GM23248 (cell line): ENCODE measurements at places on chromosomes 12 and 14.
A peak's percentile ranks its signal among the peaks of the same experiment; 100 is the strongest.

DNA sequence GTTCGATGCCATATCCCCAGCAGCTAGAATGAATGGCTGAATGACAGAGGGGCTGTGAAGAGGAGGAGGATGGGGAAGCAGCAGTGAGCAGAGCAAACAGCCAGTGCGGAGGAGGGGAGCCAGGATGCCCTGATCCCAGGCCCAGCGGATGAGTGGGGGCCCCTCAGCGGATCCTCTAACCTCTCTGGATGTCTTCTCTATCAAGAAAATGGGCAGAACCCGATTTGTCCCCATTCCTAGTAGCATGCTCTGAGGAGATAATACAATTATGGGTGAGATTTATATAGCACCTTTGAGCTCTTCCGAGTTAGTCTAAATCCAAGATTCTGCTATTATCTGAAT lies 30.0 kb upstream of the RPLP0 start:
- DNase-seq = no peak

DNA sequence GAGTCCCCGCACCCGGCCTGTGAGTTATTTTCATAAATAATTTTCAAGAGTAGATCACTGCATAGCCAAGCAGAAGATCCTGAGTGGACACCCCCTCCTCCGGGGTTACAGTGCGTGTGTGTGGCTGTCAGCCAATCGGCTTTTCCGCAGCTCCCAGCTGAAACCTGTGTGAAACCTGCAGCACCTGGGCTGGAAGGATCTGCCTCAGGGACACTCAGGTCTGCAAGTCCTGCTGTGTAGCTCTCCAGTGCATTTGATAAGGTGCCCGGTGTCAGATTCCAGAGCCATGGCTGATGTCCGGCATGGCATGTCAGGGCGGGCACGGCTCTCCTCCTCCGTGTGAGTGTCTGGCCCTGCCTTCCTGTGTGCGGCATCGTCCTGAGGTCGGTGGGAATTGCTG lies 124.8 kb downstream of the GLT1D1 start:
- no peak for DNase-seq

GRCh38 chr12:127054531-127054930 lies 1212.4 kb upstream of the TMEM132C start:
- peak; percentile 52 for DNase-seq

DNA sequence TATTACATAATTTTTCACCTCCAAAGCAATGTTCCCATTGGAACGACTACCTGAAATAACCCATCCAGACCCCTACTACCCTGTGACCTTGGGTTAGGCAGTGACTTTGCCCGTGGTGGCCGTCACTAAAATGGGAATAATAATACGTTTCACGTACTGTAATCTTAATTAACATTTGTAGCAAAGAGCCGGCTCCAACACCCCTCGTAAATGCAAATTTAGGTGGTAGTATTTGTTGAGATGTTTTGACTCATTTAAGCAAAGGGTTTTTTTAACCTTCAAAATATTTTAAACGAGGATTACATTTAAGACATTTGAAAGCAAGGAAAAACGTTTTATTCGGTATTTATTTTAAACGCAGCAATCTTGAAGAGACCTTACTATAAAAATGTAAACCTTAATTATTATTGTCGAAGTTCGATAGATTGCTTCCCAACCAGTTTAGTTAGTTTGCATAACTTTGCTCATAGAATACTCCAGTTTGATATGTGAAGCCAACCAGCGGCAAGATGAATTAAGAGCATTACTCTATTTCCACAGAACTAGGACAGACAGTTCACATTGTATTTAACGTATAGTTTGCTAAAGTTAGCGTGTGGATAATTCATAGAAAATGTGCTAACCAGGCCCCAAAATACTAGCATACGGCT lies 1.4 kb upstream of the ARID2 start:
- DNase-seq = peak; percentile 58

- peak; percentile 76 for DNase-seq
These were observed 75.5 kb upstream of the RERGL start for GRCh38 chr12:18165422-18165871.

DNA sequence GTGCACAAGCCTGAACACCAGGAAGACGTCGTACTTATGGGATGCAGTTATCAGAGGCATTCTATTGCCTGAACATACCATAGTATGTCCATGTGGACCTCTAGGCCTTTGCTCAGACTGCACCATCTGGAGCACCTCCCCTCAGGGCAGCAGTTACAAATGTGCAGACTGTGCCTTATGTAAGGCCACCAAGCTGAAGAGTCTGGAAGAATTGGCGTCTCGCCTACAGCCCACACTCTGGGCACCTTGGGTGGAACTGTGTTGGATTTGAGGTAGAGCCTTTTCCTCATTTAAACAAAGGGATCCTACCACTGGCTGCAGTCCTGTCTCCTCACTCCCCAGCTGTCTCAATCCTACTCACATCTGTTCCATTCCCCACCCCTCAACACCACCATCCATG lies 204.3 kb upstream of the FRMD6 start:
- DNase-seq = no peak

DNA sequence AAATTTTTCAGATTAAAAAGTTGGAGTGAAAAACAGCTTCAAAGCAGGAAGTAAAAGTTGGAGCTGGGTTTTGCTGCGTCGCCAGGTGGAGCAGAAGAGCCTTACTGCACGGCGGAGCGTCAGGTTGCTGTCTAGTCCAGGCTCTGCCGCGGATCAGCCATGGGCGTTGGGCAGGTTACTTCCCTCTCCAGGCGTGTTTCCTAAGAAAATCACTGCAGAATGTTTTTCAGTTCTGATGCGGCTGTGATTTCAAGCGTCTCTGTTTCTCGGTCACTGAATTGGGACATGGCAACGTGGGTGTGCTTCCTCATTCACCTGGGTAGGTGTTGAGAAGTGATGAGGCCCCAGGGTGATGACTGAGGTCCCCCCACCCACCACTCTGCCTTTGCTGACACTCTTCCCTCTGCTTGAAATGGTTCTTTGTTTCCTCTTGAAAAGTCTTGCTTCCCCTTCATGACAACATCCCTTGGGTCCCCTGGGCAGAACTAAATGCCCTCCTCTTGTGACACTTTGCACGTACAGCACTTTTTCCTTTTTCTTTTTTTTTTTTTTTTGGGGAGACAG lies 7.6 kb downstream of the EVL start:
- DNase-seq = no peak

GRCh38 chr14:75201087-75201486 lies 24.7 kb upstream of the TMED10 start:
- DNase-seq = no peak

DNA sequence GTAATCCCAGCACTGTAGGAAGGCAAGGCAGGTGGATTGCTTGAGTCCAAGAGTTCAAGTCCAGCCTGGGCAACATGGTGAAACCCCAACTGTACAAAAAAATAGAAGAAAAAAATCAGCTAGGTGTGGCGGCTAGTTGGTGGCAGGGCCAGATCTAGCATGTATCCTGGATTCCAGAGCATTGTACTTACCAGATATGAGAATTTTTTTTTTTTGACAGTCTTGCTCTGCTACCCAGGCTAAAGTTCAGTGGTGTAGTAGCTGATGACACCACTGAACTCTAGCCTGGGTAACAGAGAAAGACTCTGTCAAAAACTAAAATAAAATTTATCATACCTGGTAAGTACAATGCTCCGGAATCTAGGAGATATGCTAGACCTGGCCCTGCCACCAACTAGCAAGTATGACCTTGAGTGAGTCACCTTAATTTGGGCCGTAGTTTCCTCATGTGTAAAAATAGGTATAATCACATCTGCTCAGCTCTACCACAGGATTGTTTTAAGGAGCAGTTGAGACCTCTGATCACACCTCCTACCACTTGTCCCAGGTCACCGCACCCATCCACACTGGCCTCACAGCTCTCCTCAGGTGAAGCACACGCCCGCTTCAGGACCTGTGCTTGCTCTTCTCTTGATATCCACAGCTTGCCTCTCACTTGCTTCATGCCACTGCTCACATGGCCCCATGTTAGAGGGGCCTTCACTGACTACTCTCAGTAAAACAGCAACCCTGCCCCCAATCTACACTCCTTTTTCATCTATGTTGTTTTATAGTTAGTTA lies 140.2 kb downstream of the STXBP6 start:
- DNase-seq = no peak

DNA sequence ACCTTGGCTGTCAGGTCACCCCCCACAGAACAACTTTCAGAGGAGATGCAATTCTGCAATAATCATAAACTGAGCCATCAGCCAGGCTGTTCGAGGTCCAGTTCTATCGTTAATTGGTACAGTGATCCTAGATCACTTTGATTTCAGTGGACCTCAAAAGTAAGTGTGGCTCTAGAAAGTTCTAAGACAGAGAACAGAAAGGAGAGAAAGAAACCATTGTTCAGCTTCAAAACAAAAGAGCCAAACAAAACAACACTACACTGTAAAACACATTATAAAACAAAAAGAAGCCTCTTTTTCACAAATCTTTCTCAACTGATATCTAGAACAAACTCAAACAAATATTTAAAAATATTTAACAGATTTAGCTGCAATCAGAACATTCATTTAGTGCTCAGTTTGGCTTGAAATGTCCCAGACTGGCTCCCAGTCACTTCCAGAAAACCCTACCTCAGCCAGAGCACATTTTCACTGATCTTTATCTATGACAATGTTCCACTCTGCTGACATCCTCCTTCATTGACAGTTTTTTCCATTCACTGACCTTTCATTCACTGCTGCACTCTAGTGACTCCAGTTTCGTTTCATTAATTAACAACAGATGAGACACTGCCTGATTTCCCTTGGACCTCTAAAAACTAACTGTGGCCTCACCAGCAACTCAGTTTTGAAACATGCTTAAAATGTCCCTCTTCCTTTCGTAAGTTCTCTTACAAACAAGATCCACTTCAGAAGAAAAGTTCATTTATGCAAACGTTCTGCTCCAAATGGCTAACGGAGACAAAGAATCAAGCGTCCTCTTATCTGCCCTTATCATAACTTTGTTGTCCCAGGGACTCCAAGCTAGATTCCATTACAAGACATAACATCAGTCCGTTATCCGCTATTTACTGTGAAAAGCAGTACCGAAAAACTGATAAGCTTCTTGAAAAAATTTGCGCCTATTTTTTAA lies 56.8 kb downstream of the DUSP16 start:
- peak; percentile 89 for DNase-seq

DNA sequence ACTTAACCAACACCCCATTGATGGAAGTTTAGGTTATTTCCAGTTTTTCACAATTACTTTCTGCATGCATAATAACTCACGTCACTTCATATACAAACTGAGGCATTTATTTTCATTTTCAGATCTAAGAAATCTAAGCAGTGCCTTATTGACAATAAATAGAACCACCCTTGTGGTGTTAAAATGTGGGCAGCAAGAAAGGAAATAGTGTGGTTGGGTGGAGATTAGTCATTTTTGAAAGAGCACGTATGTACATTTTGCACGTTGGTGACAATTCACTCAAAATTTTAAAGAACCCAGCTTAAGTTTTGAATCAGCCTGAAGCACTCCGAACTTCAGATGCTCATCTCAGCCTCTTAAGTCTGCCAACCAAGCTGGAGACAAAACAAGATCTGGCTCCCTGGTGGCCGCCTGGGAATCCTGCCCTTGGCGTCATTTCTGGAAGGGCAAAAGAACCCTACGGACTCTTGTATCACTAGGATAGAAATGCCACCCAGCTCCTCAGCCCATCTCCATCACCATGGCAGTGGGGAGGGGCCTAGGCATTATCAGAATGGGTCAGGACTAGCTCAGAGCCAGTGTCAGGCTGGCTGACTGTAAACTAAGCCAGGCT lies 89.5 kb upstream of the BCL2L14 start:
- DNase-seq = peak; percentile 82

DNA sequence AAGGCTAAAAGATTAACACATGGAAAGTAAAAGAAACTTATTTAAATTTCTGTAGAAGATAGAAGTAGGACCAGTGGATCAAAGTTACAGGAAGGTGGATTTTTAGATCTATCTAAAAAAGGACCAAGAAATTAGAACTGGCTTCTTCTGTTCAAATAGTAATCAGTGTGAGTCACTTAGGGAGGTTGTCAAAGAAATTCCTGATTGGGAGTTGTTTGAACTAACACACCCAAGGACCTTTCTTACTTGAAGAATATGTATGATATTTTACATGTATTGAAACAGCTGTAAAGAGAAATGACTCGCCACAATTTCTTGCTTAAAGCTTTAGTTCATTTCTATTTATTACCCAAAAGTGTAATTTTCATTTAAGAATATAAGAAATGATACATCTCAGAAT lies 256.9 kb downstream of the RAD51B start:
- peak; percentile 40 for DNase-seq

GRCh38 chr14:23629832-23630396 lies 6.2 kb upstream of the DHRS2 start:
- no peak for DNase-seq

DNA sequence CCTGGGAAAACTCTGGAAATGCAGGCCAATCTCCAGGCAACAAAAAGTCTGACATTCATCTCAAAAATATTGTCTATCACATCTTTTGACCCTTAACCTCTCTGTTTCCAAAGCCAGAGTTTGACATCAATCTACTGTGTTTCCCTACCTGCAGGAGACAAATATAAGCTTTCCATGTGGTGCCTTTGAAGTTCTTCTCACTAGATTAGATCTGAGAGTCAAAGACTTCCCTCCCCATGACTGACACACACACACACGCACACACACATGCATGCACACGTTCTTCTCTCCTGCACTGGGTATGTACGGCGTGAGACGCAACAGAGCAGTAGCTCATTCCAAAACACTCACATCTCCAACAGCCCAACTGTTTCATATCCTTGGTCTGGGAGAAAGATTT lies 8.1 kb upstream of the ITPR2 start:
- no peak for DNase-seq

DNA sequence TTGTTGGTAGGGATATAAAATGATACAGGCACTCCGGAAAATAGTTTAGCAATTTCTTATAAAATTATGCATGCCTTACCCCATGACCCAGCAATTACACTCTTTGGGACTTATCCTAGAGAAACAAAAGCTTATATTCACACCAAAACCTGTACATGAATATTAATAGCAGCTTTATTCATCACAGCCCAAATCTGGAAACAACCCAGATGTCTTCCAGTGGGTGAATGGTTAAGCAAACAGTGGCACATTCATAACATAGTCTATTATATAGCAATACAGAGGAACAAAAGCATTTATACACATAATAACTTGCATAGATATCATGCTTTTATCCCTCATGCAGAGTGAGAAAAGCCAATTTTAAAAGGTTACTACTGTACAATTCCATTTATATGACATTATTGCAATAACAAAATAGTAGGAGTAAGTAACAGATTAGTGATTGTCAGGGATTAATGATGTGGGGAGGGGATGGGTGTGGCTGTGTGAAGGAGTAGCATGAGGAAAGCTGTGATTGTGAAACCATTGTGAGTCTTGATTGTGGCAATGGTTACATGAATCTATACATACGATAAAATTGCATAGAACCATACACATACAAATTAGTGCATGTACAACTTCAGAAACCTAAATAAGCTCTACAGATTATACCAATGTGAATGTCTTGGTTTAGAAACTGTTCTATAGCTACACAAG lies 363.1 kb upstream of the OR4E1 start:
- DNase-seq = no peak

DNA sequence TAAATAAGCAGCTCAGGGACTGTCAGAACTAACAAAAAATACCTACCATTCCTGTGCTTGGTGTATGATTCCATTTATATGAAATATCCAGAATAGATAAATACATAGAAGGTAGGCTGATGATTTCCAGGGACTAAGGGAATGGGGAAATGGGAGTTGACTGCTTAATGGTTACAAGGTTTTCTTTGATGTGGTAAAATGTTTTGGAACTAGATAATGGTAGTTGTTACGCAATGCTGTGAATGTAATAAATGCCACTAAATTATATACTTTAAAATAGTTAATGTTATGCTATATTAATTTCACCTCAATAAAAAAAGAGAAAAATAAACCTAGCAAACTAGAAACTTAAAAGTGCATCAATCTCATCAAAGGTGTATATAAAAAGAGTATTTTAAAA lies 41.1 kb downstream of the CEP83 start:
- no peak for DNase-seq

- no peak for DNase-seq
These were observed 38.0 kb downstream of the LTBP2 start for GRCh38 chr14:74574090-74574433.
